Pericardium fibroblast (primary cell): ENCODE measurements at places on chromosomes 12 and 14. TPM values are rescaled to one million over a fixed set of nuclear protein-coding genes. Genes with fewer than 3 reads are reported as not detected.

The SLC17A8 gene
- not detected in 2 replicates for total RNA-seq

The RTL1 gene
- not detected in 2 replicates for total RNA-seq

The XPOT gene
- total RNA-seq: 85.2 and 122 TPM in 2 replicates

The SDR9C7 gene
- total RNA-seq: not detected in 2 replicates

The RARG gene
- total RNA-seq: 20.2 and 57.0 TPM in 2 replicates

The NINJ2 gene
- 0.58 and 4.5 TPM in 2 replicates for total RNA-seq

The HSPB8 gene
- 22.6 and 24.0 TPM in 2 replicates for total RNA-seq

The PLBD1 gene
- 2.6 and 4.2 TPM in 2 replicates for total RNA-seq

The CNOT2 gene
- total RNA-seq: 49.7 and 67.2 TPM in 2 replicates

The NUAK1 gene
- total RNA-seq: 9.9 and 14.4 TPM in 2 replicates

The PSMA3 gene
- 80.3 and 85.2 TPM in 2 replicates for total RNA-seq

The ALX1 gene
- total RNA-seq: 0.12 and 6.1 TPM in 2 replicates

The DLGAP5 gene
- total RNA-seq: 1.1 and 1.2 TPM in 2 replicates

The MYO1H gene
- total RNA-seq: not detected in 2 replicates

The ADAMTS20 gene
- not detected in 2 replicates for total RNA-seq

The GLI1 gene
- total RNA-seq: 0.68 and 1.3 TPM in 2 replicates

The TMEM132C gene
- total RNA-seq: 2.2 and 3.3 TPM in 2 replicates
